ENCODE measurements at places on chromosomes 3 and 15. TPM values are rescaled to one million over a fixed set of nuclear protein-coding genes. Genes with fewer than 3 reads are reported as not detected.

GP5 gene
- 0.09 TPM for total RNA-seq

LCTL gene
- not detected for total RNA-seq

CPLX3 gene
- total RNA-seq = 1.00 TPM

CCR5 gene
- not detected for total RNA-seq

FRMD5 gene
- 27.9 TPM for total RNA-seq

ZNF80 gene
- 0.09 TPM for total RNA-seq

TTBK2 gene
- total RNA-seq = 42.6 TPM

FAM3D gene
- total RNA-seq = not detected

CADPS gene
- total RNA-seq = 187 TPM

IMP3 gene
- 26.3 TPM for total RNA-seq

SPG21 gene
- total RNA-seq = 47.4 TPM

TAGLN3 gene
- total RNA-seq = 91.8 TPM

NLGN1 gene
- total RNA-seq = 61.6 TPM

STARD5 gene
- total RNA-seq = 7.8 TPM

MME gene
- total RNA-seq = 1.8 TPM

WDR6 gene
- total RNA-seq = 79.4 TPM

RPUSD3 gene
- 23.6 TPM for total RNA-seq

MGA gene
- 85.4 TPM for total RNA-seq
